ENCODE measurements at places on chromosomes 4 and X. TPM values are rescaled to one million over a fixed set of nuclear protein-coding genes. Genes with fewer than 3 reads are reported as not detected.

CEP44 gene
- 11.3 TPM for total RNA-seq

NKAP gene
- total RNA-seq = 8.4 TPM

XG gene
- 5.4 TPM for total RNA-seq

ZCCHC18 gene
- total RNA-seq = 2.5 TPM

VSIG1 gene
- total RNA-seq = 0.24 TPM

MTNR1A gene
- not detected for total RNA-seq

IBSP gene
- not detected for total RNA-seq

MBNL3 gene
- 9.4 TPM for total RNA-seq

UGT8 gene
- 0.14 TPM for total RNA-seq

CXXC4 gene
- total RNA-seq = 0.37 TPM

S100G gene
- total RNA-seq = not detected

ADGRA3 gene
- total RNA-seq = 21.8 TPM

TLR8 gene
- total RNA-seq = 5.1 TPM

NPY5R gene
- total RNA-seq = 2.9 TPM

Data from posterior vena cava (tissue), 2 donors.